ENCODE measurements at places on chromosomes 11 and 22.

GRCh38 chr22:45865561-45866125, 111.3 kb downstream of the WNT7B start:
- no peak for DNase-seq

DNA sequence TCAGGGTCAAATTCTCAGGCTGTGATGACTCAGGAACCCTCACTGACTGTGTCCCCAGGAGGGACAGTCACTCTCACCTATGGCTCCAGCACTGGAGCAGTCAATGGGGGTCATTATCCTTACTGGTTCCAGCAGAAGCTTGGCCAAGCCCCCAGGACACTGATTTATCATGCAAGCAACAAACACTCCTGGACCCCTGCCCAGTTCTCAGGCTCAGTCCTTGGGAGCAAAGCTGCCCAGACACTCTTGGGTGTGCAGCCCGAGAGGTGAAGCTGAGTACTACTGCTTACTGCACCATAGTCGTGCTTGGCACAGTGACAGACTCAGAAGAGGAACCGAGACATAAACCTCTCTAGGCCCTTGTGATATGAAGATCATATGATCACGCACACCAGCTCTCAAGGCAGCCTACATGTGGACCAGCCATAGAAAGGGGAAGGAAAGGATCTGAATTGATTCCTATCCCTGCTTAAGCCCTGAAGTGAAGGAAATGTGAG, 58.2 kb downstream of the ZNF280B start:
- no peak for DNase-seq

DNA sequence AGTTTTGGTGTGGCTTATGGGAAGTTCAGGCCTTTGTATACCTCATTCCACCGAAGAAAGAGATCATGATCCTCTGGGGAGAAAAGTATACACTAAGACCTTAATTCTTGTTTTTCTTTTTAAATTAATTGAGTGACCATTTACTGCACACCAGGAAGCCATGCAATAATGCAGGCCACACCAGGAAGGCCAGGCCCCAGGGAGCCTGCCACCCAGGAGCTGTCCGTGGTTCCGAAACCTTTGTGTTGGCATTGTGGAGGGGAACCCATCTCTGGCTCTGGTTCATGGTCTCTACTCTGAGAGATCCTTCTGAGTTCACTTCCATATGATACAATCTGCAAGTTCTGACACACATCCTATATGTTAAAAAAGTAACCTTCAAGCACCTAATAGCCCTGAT, 291.8 kb downstream of the MIAT start:
- DNase-seq: no peak

GRCh38 chr11:9688716-9689511, 25.0 kb downstream of the SWAP70 start:
- no peak for DNase-seq

DNA sequence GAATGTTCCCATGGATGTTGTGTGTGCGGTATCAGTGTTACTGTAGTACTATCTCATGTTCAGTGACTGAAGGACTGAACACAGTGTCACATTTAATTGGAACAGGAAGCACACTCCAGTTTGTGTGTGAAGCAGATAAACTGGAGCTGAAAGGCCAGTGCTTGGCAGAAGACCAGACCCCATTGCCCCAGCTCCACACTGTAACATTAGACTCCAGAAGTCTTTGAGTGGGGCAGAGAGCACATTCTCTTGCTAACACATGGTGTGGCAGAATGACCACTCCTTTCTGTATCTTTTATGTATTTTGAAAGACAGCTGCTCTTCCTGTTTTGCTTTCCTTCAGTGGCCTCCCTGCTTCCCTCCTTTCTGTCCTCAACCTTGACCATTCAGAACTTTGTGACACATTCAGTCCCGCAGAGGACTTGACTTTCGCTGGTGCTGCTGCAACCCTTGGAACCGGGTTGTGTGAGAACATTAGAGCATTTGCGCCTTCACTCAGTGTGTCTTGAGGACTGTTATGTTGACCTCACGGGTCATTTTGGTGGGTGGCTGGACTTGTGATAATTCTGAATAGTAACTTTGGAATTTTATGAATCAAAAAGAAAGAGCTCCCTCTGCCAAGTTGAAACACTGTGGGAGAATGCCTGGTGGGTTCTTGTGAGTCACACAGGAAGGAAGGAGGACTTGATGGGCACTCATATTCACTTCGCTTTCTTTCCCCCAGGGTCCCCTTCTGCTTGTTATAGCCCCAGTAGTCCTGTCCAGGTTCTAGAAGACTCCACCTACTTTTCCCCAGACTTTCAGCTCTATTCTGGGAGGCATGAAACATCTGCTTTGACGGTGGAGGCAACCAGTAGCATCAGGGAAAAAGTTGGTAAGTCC, 26.4 kb downstream of the AMOTL1 start:
- DNase-seq: no peak

DNA sequence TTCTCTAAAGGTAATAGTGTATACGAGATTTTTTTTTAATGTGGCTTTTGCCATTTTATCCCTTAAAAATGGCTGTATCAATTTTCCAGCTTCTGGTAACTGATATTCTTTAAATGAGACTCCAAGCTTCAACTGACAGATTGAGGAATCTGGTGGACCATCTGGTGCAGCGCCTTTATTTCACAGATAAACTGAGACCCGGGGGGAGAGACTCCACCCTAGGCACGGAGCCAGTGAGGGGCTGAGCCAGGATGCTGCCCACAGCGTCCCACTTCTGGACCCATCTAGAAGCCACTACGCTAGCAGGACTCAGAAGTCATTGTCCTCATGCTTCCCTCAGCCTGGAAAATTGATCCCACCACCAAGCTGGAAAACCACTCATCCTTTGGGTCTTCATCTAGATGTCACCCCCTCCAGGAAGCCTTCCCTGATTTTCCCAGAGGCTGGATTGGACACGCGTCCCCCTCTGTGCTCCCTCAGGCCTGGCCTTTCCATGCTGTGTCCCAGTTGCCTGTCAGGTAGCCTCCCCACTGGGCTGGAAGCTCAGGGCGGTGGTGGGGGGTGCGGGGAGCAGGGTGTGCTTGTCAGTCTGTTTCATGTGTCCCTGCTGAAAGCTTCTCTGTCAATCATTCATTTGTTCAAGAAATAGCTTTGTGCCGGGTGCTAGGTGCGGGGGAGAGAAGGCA, 12.3 kb upstream of the CD5 start:
- no peak for DNase-seq

DNA sequence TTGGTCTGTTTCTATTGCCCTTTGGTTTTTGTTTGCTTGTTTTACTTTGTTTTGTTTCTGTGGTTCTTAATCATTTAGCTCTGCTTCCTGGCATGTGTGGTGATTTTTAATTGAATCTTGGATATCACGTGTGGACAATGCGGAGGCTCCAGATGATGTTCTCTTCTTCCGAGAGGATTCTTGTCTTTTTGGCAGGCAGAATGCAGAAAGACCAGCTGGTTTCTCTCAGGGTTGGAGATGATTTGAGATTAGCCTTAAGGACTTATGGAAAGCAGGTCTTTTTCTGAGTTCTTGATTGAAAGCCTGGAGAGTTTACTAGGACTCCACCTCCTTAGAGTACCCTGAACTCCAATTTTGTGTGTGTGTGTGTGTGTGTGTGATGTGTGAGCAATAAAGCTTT, 21.0 kb upstream of the ANO1 start:
- no peak for DNase-seq

DNA sequence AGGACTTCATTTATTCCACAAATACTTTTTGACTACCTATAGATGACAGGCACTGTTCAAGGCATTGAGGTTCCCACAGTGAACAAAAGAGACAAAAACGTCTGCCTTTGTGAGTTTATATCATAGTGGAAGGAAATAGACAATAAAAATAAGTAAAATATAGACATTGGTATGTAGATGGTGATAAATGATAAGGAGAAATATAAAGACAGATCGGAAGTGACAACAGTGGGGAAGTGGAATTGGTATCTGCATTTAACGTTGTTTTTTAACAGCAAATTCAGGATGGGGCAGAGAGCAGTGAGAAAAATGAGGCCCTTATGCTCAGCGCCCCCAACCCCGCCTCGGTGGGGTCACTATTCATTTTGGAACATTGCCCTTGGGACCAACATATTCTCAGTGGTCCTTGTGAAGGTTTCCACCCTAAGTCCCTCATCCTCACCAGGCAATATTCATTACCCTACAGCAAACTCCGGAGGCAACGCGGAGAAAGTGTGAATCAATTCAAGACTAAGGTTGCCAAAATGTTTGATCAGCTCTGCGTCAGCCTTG, 627 bp upstream of the PEX26 start:
- DNase-seq: no peak

- no peak for DNase-seq
Measured at GRCh38 chr22:37442135-37442534, 14.9 kb upstream of the ELFN2 start.

DNA sequence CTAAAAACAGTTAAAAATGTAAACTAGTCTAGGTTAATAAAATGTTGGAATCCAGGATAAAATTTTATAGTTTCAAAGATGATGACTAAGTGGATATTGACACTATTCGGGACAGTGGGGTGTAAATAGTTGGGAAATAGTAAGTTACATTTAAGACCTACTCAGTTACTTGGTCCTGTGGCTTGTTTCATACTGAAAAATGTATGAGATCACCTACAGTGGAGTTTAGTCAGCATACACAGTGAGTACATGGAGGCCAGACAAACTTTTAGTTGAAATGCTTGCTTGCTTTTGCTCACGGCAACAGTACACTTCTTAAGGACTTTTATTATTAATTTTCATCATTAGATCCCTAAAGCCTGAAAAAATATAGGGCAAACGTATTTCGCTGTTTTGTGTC, 16.1 kb downstream of the TRIM22 start:
- DNase-seq: no peak

GRCh38 chr11:28903716-28904115, 795.5 kb downstream of the METTL15 start:
- no peak for DNase-seq

DNA sequence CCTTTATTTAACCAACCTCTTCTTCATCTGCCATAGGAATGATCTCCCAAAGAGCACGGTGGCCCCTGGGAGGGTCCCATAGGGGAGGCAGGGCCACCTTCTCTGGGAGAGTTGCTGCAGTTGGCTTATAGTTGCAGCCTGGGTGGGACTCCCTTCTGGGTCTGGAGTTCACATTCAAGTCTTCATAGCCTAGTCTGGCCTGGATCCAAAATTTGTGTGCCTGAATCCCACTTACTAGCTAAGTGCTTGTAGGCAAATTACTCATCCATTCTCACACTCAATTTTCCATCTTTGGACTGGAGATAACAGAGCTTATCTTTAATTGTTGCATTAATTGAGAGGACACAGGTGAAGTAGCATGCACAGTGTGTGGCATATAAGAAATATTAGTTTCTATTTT, 163.6 kb downstream of the GRIK4 start:
- no peak for DNase-seq

- DNase-seq: no peak
Measured at GRCh38 chr11:102921587-102922220, 33.8 kb downstream of the MMP13 start.

DNA sequence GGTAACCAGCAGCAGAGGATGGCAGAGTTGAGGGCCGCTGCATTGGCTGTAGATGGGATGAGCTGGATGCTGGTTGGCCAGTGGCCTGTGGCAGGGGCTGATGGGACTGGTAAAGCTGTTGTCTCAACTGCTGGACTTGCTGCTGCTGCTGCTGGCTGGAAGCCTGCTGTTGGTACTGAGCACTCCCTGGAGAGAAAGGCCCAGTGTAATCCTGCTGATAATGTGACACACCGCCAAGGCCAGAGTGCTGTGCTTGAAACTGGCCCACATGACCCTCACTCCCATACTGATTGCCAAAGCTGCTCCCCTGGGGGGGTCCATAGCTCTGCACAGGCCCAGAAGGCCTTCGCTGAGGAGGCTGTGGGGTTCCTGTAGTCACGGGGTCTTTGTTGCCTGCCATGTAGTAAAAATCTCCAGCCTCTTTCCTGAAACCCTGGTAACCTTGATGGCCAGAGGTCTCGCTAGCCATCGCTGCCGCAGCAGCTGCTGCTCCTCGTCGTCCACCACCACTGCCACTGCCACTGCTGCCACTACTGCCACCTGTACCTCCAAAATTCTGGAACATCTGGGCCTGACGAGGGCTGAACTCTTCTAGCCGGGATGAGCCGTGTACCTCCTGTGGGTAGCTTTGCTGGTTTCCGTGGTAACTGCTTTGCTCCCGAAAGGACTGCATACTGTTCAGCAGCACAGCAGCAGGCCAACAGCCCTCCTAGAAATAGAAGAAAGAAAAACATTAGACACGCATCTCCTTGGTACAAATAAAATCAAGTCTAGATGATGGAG, 55.6 kb downstream of the TCF20 start:
- no peak for DNase-seq

DNA sequence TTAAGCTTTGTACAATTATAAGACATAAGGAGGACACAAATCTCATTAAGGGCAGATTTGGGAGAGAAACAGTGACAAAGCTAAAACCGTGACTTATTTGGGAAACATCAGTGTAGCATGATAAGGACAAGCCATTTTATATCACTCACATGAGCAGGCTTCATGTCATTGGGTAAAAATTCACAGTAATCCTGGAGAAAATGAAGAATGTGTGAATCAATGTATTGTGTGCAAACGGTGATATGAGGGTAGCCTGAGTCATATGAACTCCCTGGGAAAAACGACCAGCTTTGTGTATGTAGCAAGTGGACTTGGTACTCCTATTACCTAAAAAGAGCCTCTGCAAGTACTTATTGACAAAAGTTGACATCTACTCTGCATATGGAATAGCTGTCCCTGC, 6.0 kb upstream of the TRIM34 start:
- DNase-seq: no peak

DNA sequence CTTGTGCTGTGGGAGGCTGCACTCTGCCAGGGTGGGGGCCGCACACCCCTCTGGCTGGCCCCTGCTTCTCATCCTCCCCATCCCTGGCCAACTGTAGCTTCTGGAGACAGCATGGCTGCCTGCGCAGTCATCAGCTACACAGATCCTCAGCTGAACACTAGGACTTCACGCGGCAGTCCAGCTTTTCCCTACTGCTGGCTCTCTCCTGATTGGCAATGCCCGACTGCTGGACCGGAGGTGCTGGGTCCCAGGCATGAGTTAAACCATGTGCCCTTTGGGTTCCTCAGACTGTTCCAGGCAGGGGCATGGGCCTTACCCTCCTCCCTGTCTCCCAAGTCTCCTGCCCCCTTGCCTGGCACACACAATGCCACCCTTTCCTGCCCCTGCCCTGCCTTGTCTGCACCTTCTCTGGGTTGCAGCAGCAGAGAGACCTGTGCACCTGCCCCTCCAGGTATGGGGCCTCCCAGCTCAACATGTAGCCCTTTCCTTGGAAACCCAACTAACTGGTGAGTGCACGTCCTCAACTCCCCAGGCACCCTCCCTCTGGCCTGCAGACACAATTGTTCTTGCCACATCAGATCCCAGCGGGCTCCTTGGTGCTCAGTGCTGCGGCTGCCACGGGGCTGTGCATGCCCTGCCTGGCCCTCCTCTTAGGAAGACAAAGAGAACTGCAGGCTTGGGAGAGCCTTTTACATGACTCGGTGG, 1039.2 kb downstream of the TBC1D22A start:
- DNase-seq: no peak

- DNase-seq: no peak
Measured at GRCh38 chr11:64524158-64524527, 66.9 kb upstream of the SLC22A12 start.

DNA sequence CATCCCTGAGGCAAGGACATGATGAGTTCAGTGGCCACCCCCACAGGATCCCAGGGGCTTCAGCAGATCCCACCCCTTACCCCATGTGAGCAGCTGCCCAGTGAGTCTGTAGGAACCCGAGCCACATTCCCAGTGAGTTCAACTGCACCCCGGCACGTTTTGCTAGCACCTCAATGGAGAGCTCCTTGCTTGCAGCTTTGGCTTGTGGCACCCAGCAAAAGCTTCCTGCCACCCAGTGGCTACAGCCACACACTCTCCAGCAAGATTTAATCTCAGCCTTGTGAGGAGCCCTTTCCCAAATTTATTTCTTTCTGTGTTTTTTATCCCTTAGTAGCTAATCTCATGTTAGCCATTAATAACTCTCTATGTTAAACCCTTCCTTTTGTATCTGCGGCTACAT, 4.0 kb downstream of the SAA1 start:
- DNase-seq: no peak
